Activated naive CD4-positive, alpha-beta T cell (primary cell): ENCODE measurements at places on chromosomes 13 and 19.

- DNase-seq, result no peak
These were observed 40.8 kb downstream of the BBC3 start for GRCh38 chr19:47190167-47190727.

GRCh38 chr13:106917024-106917571 is 349.2 kb upstream of the ARGLU1 start:
- DNase-seq, result no peak

GRCh38 chr13:75422028-75422427 is 59.9 kb downstream of the TBC1D4 start:
- no peak for DNase-seq

DNA sequence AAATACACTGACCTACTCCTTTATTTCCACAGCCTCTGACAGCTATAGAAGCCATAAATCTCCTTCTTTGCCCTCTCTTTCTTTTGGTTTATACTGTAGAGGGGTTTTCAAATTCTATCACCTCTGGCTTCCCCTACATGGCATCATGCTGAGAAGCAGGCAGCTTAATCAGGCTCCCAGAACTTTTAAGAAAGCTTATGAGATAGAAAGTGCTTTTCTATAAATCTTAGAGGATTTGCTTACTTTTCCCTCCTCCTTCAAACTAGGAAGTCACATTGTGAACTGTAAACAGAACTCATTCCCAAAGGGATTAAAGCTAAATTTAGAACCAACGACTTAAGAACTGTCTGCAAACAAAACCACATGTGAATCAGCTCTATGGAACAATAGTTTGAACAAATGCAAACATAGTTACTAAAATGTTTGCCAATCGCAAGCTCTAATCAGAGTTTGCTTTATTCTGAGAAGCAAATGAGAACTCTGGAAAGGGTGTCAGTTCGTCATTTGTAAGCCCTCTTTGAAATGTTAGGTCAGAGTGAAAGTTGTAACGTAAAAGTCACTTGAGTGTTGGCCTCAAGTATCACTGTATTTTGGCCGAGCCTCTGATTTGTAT is 344.1 kb downstream of the RFC3 start:
- DNase-seq, result no peak

GRCh38 chr13:67619995-67620380 is 389.9 kb upstream of the PCDH9 start:
- no peak for DNase-seq

DNA sequence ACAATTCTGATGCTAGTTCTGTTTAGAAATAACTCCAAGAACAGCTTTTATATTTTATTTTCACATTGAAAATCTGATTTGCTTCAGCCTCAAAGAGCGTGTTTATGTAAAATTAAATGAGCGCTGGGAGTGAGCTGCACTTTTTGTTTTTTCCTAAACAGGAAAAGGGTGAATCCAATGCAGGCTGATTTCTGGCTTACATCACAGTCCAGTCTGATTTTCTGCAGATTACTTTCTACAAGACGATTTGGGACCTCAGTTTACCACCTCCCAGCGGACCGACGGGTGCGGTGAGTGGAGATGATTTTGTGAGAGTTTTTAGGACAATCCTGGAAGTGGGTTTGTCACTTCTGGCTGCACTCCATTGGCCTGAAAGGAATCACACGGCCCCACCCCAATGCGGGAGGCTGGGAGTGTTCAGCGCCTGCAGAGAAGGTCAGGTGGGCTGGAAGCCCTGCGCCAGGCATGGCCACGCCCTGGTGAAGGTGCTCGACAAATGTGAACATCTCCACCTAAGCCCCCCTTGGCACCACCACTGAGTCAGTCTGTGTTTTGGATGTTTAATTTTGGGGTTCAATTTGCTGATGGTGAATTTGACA is 90.1 kb downstream of the ANKRD10 start:
- DNase-seq, result no peak

GRCh38 chr19:19582471-19582870 is 36.0 kb downstream of the PBX4 start:
- DNase-seq, result no peak

DNA sequence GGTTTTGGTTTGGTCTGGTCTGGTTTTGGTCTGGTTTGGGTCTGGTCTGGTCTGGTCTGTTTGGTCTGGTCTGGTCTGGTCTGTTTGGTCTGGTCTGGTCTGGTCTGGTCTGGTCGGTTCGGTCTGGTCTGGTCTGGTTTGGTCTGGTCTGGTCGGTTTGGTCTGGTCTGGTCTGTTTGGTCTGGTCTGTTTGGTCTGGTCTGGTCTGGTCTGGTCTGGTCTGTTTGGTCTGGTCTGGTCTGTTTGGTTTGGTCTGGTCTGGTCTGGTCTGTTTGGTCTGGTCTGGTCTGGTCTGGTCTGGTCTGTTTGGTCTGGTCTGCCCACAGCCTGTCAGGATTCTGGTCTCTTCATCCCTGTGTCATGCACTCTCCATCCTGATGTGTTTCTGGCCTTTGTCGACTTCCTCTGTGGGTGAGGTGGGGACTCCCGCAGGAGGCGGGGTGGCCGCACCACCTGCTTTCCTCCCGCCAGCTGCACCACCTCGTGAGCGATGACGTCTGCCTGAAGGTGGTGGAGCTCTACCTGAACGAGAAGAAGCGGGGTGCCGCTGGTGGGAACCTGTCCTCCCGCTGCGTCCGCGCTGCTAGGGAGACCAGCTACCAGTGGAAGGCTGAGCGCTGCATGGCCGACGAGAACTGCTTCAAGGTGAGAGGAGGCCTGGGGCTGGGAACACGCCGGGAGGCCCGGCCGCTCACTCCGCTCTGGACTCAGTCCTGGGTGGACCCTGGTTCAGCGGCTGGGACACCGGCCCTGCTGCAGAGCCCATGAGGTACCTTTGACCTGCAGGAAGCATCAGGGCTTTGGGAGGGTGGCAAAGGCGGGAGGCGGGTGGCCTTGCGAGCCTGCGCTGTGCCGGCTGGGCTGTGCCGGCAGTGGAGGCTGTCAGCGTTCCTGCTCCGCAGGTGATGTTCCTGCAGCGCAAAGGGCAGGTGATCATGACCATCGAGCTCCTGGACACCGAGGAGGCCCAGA is 12.9 kb upstream of the F2RL3 start:
- DNase-seq, result no peak

- no peak for DNase-seq
These were observed 7.1 kb downstream of the EEF2 start for GRCh38 chr19:3978145-3978544.

- no peak for DNase-seq
These were observed 30.1 kb upstream of the CCDC124 start for GRCh38 chr19:17902701-17903100.

DNA sequence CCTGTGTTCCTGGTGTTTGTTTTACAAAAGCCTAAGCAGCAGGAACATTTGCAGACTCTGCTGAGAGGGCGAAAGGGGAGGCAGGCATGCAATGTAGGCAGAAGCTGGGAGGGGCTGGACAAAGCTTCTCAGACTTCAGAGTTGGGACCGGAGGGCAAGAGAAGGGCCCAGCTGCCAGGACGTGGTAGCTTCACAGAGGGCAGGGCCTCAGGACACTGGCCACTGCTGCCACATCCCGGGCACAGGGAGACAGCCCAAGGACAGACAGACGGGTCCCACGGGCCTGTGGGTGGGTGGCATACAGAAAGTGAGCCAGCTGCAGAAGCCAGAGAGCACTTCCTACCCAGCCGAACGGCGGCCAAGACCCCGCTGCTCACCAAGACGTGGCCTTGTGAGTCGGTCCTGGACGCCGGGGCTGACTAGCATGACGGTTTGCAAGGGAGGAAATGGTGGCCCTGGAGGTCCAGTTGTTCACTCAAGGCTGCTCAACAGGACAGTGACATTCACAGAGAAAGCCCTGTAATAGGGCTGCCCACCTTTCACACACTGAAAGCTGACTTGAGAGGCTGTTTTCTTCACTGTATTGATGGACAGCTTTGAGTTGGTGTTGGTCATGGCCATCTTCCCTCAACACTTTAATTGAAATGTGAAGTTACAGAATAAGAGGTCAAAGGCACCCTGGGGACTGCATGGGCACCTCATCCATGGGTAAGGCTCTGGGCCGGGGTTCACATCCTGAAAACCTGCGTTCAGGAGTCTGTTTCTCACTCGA is 23.7 kb upstream of the TFDP1 start:
- DNase-seq, result no peak

DNA sequence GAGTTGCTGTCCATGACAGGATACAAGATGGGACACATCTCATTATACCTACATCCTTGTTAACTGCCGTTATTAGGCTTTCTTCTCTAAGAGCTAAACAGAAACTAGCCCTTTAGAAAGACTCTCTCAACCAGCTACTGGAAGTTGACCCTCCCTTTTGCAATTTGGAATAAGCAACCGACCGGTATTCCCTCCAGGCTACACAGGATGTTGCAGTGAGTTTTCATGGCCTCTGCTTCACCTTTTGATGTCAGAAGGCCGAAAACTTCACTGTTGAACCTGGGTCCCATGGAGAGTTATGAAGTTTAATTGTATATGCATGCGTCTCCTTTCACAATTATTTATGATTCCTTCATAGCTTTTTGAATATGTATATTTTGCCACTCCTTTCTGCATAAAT is 1042.5 kb upstream of the SPRY2 start:
- no peak for DNase-seq
